Thymus (tissue), 14 donors: ENCODE measurements at places on chromosomes 3 and 15. TPM values are rescaled to one million over a fixed set of nuclear protein-coding genes. Genes with fewer than 3 reads are reported as not detected.

Gene GOLGA6L4
- 12.0 TPM for polyA plus RNA-seq

Gene TMEM158
- 1.9 TPM for polyA plus RNA-seq

Gene CCR8
- 2.1 TPM for polyA plus RNA-seq

Gene STX19
- 2.6 TPM for polyA plus RNA-seq

Gene ERICH6
- polyA plus RNA-seq: 0.02 TPM

Gene KCNAB1
- polyA plus RNA-seq: 4.0 TPM

Gene CHST13
- 0.39 TPM for polyA plus RNA-seq

Gene AMT
- polyA plus RNA-seq: 40.0 TPM

Gene GOLGA6L10
- polyA plus RNA-seq: 5.1 TPM

Gene FSIP1
- polyA plus RNA-seq: 0.37 TPM

Gene ALDH1A3
- polyA plus RNA-seq: 7.8 TPM

Gene UNC13C
- 0.11 TPM for polyA plus RNA-seq

Gene MESP2
- 0.16 TPM for polyA plus RNA-seq

Gene CHRM5
- polyA plus RNA-seq: 0.16 TPM

Gene SLC12A6
- polyA plus RNA-seq: 9.7 TPM

Gene CLDN18
- polyA plus RNA-seq: 0.62 TPM

Gene PDZRN3
- 3.9 TPM for polyA plus RNA-seq

Gene TMIE
- 0.57 TPM for polyA plus RNA-seq

Gene ARPIN
- polyA plus RNA-seq: 7.8 TPM

Gene SCAANT1
- not detected for polyA plus RNA-seq

Gene TP63
- 47.1 TPM for polyA plus RNA-seq

Gene LRRC58
- 8.2 TPM for polyA plus RNA-seq
